ENCODE measurements at places on chromosomes 2 and 18.

- DNase-seq: no peak
Observed at GRCh38 chr2:6665093-6666045, 200.3 kb downstream of the CMPK2 start.

DNA sequence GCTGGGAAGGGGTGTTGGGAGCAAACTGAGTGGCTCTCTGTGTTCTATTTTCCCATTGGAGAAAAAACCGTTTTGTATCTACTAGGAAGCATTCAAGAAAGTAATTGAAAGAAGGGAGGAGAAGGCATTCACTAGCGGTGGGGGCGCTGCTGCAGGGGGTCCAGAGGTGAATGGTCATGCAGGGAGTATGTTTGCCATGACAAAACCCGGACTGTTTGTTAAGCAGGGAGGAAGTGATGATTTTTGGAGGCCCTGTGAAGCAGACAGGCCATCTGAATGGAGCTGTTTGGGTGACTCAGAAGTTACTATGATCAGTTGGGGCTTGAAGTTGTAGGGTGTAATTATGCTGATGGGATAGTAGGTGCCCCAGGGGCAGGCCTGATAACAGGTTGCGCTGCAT lies 7.0 kb downstream of the TAF4B start:
- no peak for DNase-seq

- no peak for DNase-seq
Observed at GRCh38 chr2:102424754-102425153, 1.8 kb downstream of the IL18RAP start.

DNA sequence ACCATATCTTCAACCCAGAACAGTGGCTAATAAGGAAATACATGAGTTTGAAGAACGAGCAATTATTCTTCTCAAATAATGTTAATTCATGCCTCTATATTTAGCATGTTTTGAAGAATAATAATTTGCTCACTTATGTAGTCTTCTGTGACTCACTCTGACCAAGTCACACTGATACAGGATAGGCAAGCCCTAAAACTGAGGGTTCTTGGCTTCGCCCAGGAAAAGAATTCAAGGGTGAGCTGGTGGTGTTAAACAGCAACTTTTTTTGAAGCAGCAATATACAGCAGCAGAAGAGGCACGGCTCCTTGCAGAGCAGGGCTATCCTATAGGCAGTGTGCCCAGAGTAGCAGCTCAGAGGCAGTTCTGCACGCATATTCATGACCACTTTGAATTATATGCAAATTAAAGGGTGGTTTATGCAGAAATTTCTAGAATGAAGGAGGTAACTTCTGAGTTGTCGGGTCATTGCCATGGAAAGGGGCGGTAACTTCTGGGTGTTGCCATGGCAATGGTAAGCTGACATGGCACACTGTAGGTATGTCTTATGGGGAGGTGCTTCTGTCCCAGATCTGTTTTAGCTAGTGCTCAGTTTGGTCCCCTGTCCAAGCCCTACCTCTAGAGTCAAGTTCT lies 200.6 kb downstream of the RND3 start:
- no peak for DNase-seq

- no peak for DNase-seq
Observed at GRCh38 chr2:73851274-73851673, 22.5 kb downstream of the STAMBP start.

GRCh38 chr18:58017267-58017666 lies 26.8 kb upstream of the NEDD4L start:
- DNase-seq: no peak

- DNase-seq: no peak
Observed at GRCh38 chr2:241064802-241065354, 37.2 kb downstream of the MTERF4 start.

DNA sequence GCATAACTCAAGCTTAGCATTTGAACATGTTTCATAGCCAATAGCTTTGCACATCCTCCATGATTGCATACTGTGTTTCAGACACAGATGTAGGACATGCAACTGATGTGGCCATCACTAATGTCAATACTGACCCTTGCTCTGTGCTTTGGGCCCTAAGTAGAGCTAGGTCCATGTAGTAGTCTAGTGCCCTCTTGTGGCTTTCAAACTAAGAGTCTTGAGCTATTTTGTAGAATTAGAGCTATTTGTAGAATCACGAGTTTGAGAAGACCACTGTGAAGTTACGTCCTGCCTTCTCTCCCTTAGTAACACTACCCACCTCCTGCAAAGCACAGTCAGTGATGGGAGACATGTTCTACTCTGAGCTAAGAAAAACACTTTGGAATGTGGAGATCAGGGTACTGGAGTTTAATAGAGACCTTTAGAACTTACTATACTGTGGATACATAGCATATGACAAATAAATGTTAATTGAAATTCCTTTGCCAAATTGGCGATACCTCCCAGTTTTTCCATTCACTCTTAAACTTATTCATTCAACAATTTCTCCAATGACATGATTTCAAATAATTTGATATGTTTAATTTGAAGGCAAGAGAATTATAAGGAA lies 306.5 kb upstream of the TNP1 start:
- DNase-seq: no peak

DNA sequence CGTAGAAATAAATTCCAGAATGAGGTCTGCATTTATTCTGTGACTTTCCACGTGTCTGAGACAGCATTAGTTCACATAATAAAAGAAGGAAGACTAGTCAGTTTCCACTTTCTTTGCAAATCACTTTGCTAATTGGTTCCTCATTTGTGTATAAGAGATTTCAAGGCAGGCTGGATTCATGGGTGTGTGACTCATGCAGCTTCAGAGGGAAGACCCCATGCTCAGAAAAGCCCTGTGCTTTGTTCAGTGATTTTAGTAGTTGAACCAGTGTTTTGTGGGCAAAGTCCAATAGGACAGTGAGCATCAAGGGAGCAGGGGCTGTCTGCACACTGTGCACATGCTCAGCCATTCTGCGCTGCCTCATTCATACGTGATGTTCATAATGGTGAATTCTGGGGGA lies 297.8 kb downstream of the DLGAP1 start:
- no peak for DNase-seq
